Kidney glomerular epithelial cell (primary cell): ENCODE measurements at places on chromosomes 5 and 9.

DNA sequence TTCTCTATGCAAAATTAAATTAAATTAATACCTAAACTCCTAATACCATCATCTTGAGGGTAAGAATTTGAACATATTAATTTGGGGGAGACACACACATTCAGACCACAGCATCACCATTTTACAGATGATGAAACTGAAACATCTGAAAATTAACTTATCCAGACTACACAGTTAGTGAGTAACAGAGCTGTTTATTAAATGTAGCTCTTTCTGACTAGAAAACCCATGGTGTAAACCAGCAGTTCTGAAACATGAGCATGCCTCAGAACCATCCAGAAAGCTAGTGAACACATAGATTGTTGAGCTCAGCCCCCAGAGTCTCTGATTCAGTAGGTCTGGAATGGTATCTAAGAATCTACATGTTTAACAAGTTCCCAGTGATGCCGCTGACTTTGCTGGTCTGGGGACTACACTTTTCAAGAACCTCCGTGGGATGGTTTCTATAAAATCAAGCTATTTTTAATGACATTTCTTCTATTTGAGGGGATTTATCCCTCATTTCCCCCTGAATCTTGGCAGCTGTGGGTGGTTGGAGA is 113.5 kb downstream of the RORB start:
- no peak for DNase-seq

DNA sequence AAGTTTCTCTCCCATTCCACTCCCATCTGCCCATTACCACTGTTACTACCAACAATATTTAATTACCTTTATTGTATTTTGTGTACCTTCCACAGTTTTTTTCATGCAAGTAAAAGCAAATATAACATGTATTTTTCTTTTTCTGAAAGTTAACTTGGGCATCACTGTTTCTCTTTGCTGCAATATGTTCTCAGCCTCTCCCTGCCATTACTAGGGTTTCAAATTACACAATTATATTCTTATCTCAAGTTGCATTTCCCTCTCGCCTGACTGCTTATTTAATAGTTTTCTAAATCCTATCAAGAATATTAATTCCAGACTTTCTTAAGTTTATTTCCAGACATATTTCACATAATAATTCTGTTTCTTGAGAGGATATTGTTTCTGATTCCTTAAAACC is 46.9 kb upstream of the GAS1 start:
- no peak for DNase-seq

- DNase-seq, result peak; percentile 11
These were observed 928 bp downstream of the MCTP1 start for GRCh38 chr5:95283761-95284571.

GRCh38 chr5:135243556-135244285 is 155.3 kb downstream of the MACROH2A1 start:
- no peak for DNase-seq

DNA sequence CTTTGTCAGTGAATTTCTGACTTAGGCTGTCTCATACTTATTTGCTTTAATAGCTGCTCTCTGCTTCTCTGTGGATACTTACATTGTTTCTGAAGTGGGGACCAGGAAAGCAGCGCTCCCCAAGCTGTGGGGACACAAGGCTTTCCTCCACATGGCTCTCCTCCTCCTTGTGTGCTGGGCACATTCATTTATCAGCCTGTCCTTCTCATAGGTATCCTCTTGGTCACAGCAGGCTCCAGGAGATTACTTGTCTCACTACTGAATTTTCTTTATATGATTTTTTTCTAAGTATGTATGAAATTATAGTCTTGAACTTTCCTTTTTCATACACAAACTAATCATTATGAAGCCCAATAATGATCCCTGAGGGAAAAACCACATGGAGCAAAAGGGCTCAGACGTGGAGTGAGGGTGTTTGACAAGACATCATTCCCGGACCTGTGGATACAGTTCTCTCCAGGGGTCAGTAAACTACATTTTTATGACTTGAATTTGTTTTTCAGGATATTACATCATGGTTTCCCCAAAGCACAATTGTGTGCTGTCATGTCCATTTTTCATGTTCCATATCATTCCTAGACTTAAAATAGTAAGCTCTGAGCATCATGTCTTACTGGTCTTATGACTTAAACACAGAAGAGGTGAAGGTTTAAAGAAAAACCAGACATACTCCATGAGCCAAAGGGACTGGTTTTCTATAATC is 234.5 kb downstream of the PCSK1 start:
- no peak for DNase-seq

DNA sequence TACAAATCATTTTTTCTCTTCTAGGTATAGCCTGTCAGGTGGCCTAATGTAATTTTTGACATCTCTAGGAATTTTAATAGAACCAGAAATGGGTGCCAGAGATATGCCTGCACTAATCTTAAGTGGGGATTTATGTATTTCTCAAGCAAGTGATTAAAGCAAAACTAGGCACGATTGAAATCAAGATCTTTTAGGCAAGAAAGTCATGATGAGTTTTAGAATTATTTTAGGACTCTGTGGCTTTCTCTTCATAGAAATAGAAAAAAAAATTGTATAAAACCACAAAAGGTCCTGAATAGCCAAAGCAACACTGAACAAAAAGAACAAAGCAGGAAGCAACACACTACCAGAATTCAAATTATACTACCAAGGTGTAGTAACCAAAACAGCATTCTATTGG is 952 bp upstream of the AMACR start:
- no peak for DNase-seq

DNA sequence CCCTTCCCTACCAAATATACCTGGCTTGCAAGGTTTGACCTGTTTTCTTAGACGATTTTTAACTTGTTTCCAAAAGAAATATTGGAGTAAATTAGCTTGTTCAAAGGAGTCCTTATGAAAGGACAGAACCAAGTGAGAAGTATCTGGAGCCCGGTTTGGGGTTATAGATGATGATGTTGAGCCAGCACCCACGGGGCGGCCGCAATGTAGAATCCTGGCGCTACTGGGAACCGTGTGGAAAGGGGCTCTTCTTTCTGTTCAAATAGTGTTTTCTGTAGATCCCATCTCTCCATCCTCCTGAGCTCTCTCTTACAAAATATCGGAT is 517 bp upstream of the EXOSC2 start:
- no peak for DNase-seq

GRCh38 chr5:157582731-157583620 is 7.4 kb upstream of the ADAM19 start:
- DNase-seq, result no peak

GRCh38 chr9:33111631-33112030 is 35.2 kb upstream of the SMU1 start:
- no peak for DNase-seq

- no peak for DNase-seq
These were observed 41.7 kb downstream of the TMEM161B start for GRCh38 chr5:88226881-88227450.

GRCh38 chr5:110478895-110479294 is 247.6 kb downstream of the TMEM232 start:
- DNase-seq, result peak; percentile 75

DNA sequence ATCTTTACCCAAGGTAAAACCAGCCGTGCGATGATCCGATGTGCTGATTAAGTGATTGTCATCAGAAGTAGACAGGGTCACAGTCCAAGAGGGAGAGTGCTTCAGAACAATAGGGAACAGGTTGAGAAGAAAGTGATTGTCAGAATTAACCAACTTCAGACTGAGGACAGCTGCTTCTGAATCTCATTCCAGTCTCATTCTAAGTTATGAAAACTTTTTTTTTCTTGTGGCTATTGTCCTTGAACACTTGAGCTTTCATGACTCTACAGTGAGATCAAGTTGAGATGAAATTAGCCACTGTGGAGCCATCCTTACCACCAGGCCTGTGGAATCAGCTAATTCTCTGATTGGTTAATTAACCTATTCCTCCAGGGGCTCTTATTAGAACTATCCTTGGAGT is 159.9 kb upstream of the WWC1 start:
- DNase-seq, result no peak

DNA sequence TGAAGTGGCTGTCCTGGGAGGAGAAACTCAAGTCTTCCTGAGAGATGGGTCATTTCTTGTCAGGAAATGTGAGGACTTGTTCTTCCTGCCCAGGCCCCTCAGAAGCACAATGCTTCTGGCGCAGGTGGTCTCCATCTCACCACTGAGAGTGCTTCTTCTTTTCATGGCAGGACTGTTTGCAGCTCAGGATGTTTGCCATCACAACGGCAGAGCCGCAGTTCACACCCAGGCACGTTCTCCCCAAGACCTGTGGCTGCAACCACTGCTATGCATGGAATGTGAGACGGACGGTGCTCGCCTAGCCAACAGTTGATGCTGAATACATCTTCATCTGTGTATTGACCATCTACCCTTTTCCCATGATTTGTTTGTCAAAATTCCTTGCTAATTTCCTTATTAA is 216.3 kb downstream of the GADD45G start:
- peak; percentile 26 for DNase-seq

GRCh38 chr5:144433893-144434292 is 263.2 kb downstream of the KCTD16 start:
- no peak for DNase-seq

- DNase-seq, result no peak
These were observed 164.8 kb downstream of the HSD17B3 start for GRCh38 chr9:96136992-96137670.

- DNase-seq, result no peak
These were observed 1298.3 kb upstream of the WWC1 start for GRCh38 chr5:166992874-166993722.

- no peak for DNase-seq
These were observed 586 bp downstream of the OR13C9 start for GRCh38 chr9:104617418-104617817.

DNA sequence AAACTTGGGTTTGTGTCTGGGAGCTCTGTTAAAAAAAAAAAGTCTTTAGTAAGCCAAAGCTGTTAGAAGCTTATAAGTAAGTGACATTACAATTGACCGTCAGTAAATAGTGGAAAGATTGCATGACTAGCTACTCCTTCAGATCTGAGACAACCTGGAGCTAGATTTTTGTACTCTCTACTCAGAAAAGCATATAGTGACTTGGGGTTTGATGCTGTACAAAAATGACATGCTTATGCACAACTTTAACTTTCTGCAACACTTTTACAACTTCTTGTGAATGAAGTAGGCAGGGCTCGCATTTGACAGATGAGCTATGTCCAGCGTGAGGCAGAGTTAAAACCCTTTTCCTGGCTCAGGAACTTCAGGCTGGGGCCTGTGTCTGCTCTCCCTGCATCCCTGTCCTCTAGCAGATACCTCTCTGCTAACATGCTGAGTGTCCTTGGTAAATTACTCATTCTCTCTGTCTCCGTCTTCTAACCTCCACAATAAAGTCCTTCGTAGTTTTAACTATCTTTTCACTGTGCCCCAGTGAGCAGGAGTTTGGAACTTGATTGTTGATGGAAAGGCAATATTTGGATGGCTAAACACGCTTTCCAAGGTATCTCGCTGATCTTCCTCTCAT is 471 bp upstream of the GHR start:
- peak; percentile 63 for DNase-seq

DNA sequence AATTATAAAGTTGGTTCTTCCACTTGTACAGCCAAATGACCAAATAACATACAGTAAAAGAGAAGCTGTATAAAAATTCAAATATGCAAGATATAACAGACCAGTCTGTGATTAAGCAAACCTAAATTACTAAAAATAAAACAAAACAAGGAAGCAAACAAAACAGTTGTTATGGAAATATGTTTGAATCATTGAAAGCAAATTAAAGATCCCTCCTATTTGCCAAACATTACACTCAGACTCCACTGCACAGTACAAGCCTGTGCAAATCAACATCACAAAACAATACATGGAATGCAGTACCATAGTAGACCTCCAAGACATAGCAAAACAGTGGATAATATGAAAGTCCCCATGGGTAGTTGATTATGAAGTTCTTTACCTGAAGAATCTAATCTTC is 288.1 kb upstream of the PTGER4 start:
- DNase-seq, result no peak

DNA sequence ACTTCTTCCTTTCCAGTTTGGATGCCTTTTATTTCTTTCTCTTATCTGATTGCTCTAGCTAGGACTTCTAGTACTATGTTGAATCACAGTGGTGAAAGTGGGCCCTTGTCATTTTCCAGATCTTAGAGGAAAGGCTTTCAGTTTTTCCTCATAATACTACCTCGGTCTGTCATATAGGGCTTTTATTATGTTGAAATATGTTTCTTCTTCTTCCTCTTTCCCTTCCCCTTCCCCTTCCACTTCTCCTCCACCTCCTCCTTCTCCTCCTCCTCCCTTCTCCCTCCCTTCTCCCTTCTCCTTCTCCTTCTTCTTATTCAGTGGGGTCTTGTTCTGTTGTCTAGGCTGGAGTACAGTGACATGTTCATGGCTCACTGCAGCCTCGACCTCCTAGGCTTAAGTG is 9.2 kb upstream of the TERT start:
- DNase-seq, result no peak
